ENCODE measurements at places on chromosomes 16 and 17.
A peak's percentile ranks its signal among the peaks of the same experiment; 100 is the strongest.

GRCh38 chr16:47045459-47045858 lies 72.0 kb upstream of the DNAJA2 start:
- no peak for DNase-seq

- no peak for DNase-seq
Observed at GRCh38 chr17:5254903-5255521, 20.4 kb upstream of the SCIMP start.

- no peak for DNase-seq
Observed at GRCh38 chr17:36086791-36087190, 3.2 kb downstream of the CCL3 start.

DNA sequence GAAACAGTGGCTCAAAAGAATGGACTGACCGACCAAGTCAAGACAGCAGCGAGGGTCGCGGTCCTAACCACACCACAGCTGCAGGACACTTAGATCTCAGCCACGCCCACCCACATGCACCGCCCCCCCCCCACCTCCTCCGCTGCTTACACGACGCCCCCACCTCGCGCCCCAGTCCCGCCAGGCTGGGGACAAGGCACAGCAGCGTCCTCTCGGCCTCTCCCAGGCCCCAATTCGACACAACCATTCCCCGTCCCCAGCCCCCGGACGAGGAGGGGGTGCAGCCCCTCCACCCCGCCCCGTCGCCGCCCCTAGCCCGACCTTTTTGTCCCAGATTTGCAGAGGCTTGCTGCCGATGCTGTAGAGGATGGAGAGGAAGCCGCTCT lies 477 bp downstream of the CFAP20 start:
- DNase-seq, result no peak

DNA sequence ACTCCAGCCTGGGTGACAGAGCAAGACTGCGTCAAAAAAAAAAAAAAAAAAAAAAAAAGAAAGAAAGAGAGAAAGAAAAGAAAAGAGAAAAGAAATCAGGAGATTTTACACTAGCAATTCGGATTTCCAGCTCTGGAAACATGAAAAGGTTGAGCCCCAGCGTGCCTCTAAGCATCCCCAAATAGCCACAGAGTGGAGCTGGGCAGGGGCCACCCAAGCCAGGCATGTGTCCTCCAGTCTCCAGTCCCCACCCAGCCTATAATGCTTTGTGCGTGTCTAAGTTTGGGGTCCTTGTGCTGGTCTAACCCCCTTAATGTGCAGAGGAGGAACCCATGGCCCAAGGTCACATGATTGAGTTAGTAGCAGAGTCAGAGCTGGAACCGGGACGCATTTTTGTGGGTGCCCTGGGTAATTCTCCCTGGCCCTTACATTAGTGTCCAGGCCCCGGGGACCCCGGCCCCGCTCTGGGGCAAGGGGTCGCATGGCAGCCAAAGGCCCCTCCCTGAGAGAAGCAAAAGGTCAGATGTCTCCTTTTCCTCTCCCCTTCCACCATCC lies 19.9 kb downstream of the ADAM11 start:
- DNase-seq, result no peak

DNA sequence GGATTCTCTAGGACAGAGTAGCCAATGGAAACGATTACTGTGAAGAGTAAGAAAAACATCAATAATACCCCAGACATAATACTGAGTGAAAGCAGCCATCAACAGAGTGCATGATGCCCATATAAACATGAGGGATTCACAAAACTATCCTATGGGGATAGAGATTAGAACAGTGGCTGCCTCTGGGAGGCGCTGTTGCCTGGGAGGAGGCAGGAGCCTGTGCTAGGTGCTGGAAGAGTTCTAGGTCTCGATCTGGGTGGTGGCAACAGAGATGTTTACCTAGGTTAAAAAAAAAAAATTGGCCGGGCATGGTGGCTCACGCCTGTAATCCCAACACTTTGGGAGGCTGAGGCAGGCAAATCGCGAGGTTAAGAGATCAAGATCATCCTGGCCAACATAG lies 7.9 kb downstream of the FA2H start:
- DNase-seq, result no peak

DNA sequence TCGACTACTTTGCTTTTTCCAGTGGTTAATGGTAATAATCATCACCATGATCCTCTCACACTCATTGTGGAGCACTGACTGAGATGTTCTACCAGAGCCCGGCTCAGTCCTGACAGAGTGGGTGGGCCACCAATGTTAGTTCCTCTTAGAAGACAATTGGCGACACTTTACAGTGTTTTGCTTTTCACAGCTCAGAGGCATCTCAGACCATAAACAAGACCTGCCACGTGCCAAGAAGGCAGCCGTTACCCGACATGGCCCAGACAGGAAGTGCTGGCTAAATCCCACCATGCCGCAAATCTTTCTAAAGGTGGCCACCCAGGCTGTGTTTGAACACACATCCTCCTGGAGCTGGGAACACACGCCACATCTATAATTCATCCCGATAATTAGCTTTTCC lies 103.7 kb downstream of the XYLT1 start:
- no peak for DNase-seq

DNA sequence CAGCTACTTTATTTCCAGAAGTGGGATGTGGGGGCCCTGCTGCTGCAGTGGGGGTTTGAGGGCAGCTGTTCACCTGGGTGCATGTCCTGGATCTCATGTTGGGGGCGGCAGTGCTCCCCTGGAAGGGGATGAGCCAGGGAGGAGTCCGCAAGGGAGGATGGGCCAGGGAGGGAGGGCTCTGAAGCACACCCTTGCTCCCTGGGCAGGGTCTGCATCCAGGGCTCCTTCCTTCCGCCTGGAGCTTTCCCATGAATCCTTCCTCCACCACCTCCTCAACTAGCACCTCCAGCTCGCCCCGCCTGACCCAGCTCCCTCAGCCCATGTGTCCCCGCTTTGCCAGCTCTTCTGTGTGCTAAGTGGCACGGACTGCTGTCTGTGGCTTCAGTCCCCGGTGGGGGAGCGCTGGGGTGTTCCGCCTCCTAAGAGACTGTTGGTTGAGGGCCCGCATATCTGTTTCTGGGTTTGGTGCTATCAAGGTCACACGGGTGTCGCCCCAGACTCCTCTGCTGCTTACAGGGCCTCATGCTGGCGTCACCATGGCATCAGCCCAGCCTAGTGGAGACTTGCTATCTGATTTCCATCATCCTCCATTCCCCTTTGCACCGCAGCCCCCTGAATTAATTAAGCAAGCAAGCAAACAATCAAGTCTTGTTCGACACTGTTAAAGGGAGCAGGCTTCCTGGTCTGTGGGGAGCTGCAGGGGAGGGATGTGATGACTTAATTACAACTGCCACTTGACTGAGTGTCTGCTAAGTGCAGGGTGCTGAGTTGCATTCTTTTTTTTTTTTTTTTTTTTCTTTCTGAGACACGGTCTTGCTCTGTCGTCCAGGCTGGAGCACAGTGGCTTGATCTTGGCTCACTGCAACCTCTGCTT lies 71.8 kb downstream of the PRKCA start:
- DNase-seq, result peak; percentile 29

DNA sequence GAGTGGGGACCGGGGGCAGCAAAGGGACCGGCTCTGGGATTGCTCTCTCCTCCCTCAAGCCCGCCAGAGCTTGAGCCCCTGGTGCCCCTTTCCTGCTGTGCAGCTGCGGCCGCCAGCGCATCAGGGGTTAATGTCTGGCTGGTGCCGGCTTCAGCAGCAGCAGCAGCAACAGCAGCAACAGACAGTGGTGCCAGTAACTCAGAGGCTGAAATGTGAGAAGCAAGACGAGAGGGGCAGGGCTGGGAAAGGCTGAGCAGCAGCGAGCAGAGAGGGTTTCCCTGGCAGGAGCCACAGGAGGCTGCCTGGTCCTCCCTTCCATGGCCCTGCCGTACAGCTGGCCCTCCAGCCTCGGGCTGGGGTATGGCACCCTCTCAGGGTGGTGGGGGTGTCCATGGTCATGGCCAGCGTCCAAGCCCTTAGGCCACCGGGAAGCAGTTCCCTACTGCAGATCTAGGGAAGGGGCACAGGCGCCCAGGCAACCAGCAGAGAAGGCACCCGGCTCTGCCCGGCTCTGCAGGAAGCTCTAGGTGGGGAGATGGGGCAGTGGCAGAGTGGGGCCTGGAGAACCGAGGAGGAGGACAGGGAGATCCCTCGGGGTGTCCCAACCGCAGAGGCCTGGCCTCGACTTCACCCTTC lies 21.1 kb upstream of the TFAP4 start:
- no peak for DNase-seq
